ENCODE measurements at places on chromosomes 4 and X.

- DNase-seq: no peak
These were observed 766.1 kb downstream of the KCTD8 start for GRCh38 chr4:43682551-43682950.

- no peak for DNase-seq
These were observed at the start of gene UCHL1 for GRCh38 chr4:41256740-41257256. UCHL1 (plus strand) TSS chr4:41256928; CDS start chr4:41256977, 49 bp downstream.

DNA sequence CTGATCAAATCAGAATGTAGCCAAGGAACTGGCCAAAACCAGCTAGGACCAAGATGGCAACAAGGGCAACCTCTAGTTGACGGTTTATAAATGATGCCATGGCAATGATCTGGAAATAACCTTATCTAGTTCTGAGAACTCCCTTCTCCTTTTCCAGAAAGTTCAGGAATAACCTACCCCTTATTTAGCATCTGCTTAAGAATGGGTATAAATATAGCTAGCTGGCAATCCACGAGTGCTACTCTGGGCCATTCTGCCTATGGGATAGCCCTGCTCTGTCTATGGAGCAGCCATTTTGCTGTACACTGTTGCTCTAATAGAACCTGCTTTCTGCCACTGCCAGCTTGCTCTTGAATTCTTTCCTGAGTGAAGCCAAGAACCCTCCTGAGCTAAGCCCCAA is 184.4 kb upstream of the TBC1D9 start:
- DNase-seq: no peak

DNA sequence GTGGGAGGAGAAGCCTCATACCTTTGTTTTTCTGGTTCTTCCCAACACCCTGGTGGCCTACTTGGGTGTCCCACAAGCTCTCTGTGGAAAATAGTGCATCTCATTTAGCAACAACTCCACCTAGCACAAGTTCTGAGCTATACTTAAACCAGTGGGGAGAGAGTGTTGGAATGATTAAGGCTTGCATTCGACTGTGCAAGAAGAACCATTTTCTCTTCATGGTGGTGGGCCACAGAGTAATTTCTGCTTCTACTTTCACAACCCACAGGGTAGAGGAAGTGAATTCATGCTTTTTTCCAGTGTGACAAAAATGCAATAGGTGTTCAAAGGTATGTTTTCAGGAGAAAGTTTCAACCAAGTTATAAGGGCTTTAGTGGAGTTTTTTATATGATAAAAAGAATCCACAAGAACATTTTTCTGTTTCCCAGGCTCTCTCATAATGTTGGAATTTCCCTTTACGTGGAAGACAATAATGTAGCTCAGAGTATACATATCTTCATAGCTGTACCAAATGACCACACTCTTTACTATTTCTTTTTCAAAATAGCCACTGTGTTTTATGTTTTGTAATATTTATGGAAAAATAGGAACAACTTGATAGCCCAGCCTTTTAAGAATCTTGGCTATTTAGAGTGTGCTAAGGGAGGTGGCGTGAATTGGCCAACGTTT is 80.3 kb upstream of the HHIP start:
- no peak for DNase-seq

- no peak for DNase-seq
These were observed 70.1 kb downstream of the NBDY start for GRCh38 chrX:56798866-56799758.

GRCh38 chrX:142999199-142999701 is 26.5 kb upstream of the SPANXN4 start:
- DNase-seq: no peak

DNA sequence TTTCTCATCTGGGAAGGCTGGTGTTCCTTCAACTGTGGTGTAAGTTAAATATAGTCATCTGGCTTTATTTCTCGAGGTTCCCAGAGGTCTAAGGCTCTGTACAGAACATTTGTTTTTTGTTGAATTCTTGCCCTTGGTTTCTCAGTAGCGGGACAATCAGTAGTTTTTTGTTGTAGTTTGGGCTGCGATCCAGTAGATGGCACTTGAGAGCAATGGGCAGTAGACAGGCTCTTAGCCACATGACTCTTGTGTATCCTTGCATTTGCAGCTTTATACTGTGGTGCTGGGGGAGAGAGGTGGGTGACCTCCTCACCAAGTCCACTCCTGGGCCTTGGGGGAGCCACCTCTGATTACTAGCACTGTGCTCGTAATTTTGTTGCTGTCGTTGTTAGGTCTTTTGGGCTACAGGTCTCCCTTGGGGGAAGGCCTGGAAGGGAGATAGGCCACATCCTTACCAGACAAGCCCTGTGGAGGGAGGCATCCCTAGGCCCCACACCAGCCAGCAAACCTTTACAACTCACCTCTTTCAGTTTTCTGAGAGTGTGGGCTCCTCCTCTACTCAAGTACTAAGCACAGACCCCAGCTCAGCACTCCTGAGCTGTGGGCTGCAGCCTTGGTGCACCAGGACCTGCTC is 8.1 kb downstream of the ETDB start:
- peak; percentile 17 for DNase-seq

All from effector CD4-positive, alpha-beta T cell (primary cell).